A549 treated with GW870086 at 1 μM for 4 hours (cell line): ENCODE measurements at places on chromosomes 1 and 21. TPM values are rescaled to one million over a fixed set of nuclear protein-coding genes. Genes with fewer than 3 reads are reported as not detected.

CELA3B gene
- total RNA-seq = not detected in 5 replicates

PLEKHA6 gene
- 26.3 to 37.8 TPM (median 34.4 TPM) in 5 replicates for total RNA-seq

C8B gene
- total RNA-seq = not detected in 5 replicates

RIPPLY3 gene
- 0.18 to 0.60 TPM (median 0.38 TPM) in 5 replicates for total RNA-seq

CHI3L1 gene
- total RNA-seq = not detected in 5 replicates

C1orf226 gene
- total RNA-seq = 0.48 to 1.3 TPM (median 0.77 TPM) in 5 replicates

PLA2G4A gene
- total RNA-seq = 7.4 to 11.1 TPM (median 9.7 TPM) in 5 replicates

CDCA8 gene
- total RNA-seq = 44.9 to 49.2 TPM (median 46.5 TPM) in 5 replicates

ASCL5 gene
- total RNA-seq = 0.09 to 0.23 TPM (median 0.10 TPM) in 4 of 5 replicates, not detected in the other

C1orf56 gene
- 5.3 to 8.6 TPM (median 6.4 TPM) in 5 replicates for total RNA-seq

TRIM17 gene
- not detected in 5 replicates for total RNA-seq
